ENCODE measurements at places on chromosomes 2 and 18.

DNA sequence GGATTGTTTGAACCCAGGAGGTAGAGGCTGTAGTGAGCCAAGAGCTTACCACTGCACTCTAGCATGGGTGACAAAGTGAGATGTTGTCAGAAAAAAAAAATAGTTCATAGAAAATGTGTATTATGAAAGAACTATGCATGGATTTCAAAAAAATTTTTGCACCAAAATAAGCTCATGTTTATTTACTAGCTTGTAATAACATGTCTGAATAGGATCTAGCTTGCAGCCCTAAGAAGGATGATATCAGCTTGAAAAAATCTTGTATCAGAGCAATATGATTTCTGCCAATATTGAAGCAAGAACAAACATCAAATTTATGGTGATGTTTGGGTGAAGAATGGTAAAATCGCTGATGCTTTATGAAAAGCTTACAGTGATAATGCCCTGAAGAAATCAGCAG, 97.0 kb upstream of the RFX8 start:
- no peak for DNase-seq

DNA sequence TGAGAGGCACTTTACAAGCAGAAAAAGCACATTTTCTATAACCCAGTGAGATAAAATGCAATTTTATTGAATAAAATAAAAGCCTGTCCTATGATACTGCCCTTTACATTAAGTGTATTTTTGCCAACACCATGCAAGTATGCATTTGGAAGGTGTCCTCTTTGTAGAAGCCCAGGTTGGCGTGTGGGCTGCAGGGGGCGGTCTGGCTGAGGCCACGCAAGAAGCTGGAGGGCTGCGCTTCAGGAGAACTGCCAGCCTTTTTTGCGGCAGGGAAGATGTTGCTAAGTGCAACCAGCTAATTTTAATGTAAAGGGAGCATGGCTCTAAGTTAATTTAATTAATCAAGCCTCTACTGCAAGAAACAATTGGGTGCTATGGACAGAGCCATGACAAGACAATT, 562.8 kb upstream of the SALL3 start:
- DNase-seq: no peak

- DNase-seq: no peak
These were observed 56.2 kb downstream of the AQP4 start for GRCh38 chr18:26809346-26809745.

GRCh38 chr18:11177382-11177781, 28.0 kb upstream of the PIEZO2 start:
- DNase-seq: no peak

- no peak for DNase-seq
These were observed 196.1 kb upstream of the ID2 start for GRCh38 chr2:8485736-8486135.

DNA sequence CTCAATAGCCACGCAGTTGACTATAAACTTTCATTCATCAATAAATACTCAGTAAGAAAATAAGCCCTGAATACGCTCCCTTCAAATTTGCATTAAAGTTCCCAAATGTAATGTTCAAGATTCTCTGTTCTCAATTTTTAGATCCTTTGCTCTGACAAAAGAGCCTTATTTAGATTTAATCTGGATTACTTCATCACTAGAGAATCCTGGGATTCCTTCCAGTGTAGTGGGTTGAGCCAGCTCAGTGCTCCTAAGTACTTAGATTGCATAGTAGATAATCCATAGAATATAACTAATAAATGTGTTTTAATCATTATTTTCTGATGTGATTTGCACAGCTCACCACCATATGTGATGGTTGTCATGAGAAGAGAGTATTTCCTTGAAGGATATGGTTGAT, 1286.2 kb downstream of the SUCLG1 start:
- no peak for DNase-seq

DNA sequence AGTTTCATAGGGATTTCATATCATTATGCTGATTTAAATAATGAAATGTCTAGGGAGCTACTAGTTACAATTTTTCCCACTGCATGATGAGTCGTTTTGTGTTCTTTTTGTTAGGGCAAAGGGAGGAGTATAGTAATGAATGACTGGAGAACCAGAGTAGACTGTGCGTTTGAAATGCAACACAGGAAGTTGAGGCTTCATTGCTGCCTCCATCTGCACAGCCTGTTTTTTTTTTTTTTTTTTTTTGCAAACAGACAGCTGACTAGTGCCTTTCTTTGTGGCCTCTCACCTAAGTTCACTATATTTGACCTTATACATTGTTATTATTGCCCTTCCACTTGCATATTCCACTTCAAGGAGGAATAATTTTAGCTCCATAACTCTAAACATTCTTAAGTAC, 286.7 kb upstream of the LRRTM1 start:
- DNase-seq: no peak

- DNase-seq: no peak
These were observed 38.7 kb downstream of the MTCL1 start for GRCh38 chr18:8744038-8744437.

GRCh38 chr18:48072428-48073204, 142.2 kb upstream of the SMAD2 start:
- no peak for DNase-seq

GRCh38 chr2:68052717-68053422, 9.9 kb downstream of the C1D start:
- no peak for DNase-seq

- DNase-seq: no peak
These were observed 146.0 kb downstream of the VAPA start for GRCh38 chr18:10059610-10060468.

- no peak for DNase-seq
These were observed 305.4 kb downstream of the MTX2 start for GRCh38 chr2:176574484-176575236.

DNA sequence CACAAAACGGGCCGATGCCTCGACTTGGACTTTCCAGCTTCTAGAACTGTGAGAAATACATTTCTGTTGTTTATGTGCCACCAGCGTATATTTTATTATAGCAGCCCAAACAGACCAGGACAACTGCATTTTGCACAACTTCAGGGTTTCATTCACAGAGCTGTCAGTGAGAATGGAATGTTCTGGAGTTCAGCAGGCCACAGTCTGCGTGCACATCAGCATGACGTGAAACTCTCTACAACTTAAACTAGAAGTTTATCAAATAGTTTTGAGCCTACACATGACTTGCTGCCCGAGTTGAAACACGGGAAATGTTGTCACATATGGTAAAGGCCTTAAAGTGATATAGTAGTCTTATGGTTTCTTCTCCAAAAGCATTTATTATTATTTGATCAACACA, 3.9 kb upstream of the TRIB2 start:
- no peak for DNase-seq

DNA sequence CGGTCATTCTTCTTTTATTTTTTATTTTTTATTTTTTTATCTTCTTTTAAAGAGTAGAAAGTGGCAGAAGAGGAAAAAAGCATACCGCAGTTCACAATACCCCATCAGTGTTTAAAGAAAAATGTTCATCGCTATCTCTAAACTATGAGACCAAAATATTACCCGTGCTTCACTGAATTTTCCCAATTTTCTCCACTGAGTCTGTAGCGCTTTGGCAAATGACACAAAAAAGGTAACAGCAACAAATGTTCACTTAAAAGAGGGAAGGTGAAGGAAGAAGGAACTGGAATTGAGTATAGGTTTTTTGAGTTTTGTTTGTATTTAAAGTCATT, 15.1 kb upstream of the RIOK3 start:
- no peak for DNase-seq

- DNase-seq: no peak
These were observed 5.8 kb upstream of the SRBD1 start for GRCh38 chr2:45616658-45617411.

DNA sequence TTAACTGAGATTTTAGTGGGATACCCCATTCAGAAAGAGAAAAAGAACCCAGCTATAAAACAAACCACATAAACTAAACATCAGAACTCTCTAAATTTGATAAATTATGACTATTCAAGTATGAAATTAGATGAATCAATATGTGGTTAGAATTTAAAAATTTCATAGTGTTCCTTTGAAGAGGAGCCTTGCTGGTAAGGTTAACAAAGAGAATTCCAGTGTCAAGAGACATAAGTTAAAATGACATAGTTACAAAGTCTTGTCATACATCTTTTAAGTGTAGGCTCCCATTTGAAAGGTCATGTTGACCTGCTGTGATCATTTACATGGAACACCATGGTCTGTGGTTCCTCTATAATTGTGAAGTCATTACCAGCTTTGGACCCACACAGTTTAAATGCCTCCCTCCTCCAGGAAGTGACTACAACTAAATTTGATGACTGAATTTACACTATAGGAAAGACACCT, 231.6 kb upstream of the ETAA1 start:
- no peak for DNase-seq

DNA sequence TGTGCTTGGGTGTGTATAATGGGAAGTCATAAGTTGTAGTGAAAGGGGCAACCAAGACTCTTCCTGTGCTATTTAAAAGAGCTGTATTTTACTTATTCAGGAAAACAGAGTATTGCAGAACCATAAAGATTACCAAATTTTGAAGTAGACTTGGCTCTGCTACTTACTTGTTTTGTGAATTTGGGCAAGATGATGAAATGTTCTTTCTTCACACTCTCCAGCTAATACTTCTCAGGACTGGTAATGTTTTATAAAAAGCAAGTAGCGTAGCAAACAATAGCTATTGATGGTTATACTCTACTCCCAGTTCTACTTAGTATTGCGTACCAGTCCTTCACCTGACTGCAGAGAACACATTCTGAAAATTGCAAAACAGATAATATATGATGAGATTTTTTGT, 374.1 kb downstream of the ARHGAP15 start:
- DNase-seq: no peak

All from posterior cingulate gyrus (tissue), 11 donors.